GM23338 (cell line): ENCODE measurements at places on chromosomes 3 and 15. TPM values are rescaled to one million over a fixed set of nuclear protein-coding genes. Genes with fewer than 3 reads are reported as not detected.

Gene CHRNA5
- 19.6 and 26.2 TPM in 2 replicates for total RNA-seq

- H3K4me1 ChIP-seq = no peaks in the 10 kb centered on the region
- DNase-seq = peak; percentile 83
- H3K27me3 ChIP-seq = no peaks in the 10 kb centered on the region
- no peaks in the 10 kb centered on the region for H3K36me3 ChIP-seq
- H3K27ac ChIP-seq = no peak overlapping the region
- no peak overlapping the region for H3K4me3 ChIP-seq
Observed at GRCh38 chr15:77659350-77660321, 26.9 kb upstream of the LINGO1 start.

DNA sequence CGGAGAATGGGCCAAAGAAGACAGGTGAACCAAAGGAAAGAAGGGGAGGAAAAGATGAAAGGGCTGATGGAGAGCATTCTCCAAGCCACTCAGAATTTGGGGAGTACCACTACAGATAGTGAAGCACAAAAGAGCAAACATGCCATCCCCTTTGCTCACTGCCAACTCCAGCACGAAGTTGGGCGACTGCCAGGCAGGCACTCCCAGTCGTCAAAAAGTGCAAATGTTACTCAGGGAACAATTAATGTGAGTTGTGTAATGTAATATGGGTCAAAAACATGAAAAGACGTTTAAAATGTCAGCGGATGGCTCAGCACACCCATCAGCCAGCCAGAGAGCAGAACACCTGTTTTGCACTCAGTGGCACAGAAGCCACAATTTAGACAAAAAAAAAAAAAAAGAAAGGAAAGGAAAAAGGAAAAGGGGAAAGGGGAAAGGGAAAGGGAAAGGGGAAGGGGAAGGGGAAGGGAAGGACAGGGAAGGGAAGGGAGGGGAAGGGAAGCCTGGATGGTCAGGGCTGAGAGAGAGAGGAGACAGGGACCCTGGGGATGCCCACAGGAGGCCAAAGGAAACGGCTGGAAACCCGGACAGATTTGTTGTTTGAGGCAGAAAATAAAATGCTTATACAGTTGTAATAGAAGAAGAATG, 82.7 kb downstream of the COL8A1 start:
- no peak for DNase-seq
- H3K4me3 ChIP-seq = no peak overlapping the region
- H3K27me3 ChIP-seq = no peaks in the 10 kb centered on the region
- no peak overlapping the region for H3K27ac ChIP-seq
- H3K4me1 ChIP-seq = peaks cover 21% of the 10 kb centered on the region

Gene SAMMSON
- total RNA-seq = not detected in 2 replicates

DNA sequence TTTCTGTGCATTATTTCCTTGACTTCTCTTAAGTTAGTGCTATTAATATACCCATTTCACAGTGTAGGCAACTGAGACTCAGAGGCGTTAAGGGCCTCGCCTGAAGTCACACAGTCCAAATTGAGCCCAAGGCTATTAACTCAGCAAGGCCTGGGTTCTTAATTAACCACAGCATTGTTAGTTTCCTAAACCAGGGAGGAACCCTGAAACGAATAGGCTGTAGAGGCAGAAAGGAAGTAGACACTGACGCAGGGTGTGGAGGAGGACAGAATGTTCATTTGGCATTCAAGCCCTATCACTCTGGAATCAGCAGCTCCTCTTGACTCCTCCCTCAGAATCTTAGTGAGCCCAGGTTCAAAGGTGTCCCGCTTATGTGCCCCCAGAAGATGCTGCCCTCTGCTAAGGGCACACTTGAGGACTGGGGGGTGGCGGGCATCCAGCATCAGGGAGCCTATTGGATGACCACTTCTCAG, 13.9 kb downstream of the ARHGEF3 start:
- peaks cover 3% of the 10 kb centered on the region; the same call in 1 of the 2 replicates for H3K4me1 ChIP-seq
- no peak overlapping the region for H3K4me3 ChIP-seq
- DNase-seq = no peak
- H3K27ac ChIP-seq = no peak overlapping the region

DNA sequence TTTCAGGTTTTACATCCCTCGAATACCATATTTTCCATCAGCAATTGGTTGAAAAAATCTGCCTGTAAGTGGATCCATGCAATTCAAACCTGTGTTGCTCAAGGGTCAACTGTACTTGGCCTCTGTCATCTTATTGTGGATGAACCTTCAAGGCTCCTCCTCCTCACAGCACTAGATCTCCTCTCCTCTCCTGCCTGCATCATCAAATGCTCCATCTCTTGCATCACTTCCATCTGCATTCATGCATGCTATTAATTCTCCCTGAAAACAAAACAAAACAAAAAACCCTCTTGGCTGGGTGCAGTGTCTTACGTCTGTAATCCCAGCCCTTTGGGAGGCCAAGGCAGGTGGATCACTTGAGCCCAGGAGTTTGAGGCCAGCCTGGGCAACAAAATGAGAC, 10.1 kb downstream of the BCL2L10 start:
- no peak overlapping the region for H3K4me3 ChIP-seq
- no peak for DNase-seq
- H3K4me1 ChIP-seq = no peaks in the 10 kb centered on the region
- H3K27ac ChIP-seq = no peak overlapping the region
- no peaks in the 10 kb centered on the region for H3K36me3 ChIP-seq

Gene DOCK3
- 5.6 and 6.1 TPM in 2 replicates for total RNA-seq

GRCh38 chr3:31028766-31029165, 134.3 kb upstream of the GADL1 start:
- H3K27me3 ChIP-seq = no peaks in the 10 kb centered on the region
- H3K36me3 ChIP-seq = no peaks in the 10 kb centered on the region
- H3K27ac ChIP-seq = no peak overlapping the region
- no peak for DNase-seq

DNA sequence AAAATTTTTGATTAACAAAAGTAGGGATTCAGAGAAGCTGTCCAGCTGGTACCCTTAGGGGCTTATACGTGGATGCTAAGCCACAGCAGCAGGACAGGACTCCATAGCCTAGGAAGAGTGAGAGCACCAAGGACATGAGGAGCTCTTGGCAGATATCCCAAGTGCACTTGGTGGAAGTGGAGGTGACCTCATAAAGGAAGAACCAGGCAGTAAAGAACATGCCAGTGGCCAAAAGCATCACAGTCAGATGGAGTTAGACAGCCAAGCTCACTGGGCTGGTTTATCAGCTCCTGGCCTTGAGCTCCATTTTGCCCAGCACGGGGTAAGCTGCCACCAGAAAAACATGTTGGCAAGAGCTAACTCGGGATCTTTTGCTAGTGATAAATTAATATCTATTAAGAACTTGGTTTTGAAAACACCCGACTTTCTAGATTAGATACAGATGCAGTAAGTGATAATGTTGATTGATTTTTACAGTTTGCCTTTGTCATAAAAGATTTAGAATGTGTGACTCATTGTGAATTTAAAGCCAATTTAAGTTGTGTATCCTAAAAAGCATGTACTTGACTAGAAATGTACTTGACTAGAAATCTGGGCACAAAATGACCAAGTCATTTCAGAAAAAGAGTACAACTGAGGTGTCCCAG, 108.0 kb downstream of the CMSS1 start:
- H3K27me3 ChIP-seq = no peaks in the 10 kb centered on the region
- H3K4me3 ChIP-seq = no peak overlapping the region
- H3K27ac ChIP-seq = no peak overlapping the region
- DNase-seq = no peak
- no peaks in the 10 kb centered on the region for H3K36me3 ChIP-seq
- H3K4me1 ChIP-seq = peaks cover 59% of the 10 kb centered on the region

Gene ARHGEF26
- 16.9 and 17.3 TPM in 2 replicates for total RNA-seq

- H3K4me3 ChIP-seq = no peak overlapping the region
- no peaks in the 10 kb centered on the region for H3K4me1 ChIP-seq
- DNase-seq = peak; percentile 39
- no peaks in the 10 kb centered on the region for H3K27me3 ChIP-seq
Observed at GRCh38 chr3:193564012-193564411, 9.3 kb upstream of the ATP13A4 start.

DNA sequence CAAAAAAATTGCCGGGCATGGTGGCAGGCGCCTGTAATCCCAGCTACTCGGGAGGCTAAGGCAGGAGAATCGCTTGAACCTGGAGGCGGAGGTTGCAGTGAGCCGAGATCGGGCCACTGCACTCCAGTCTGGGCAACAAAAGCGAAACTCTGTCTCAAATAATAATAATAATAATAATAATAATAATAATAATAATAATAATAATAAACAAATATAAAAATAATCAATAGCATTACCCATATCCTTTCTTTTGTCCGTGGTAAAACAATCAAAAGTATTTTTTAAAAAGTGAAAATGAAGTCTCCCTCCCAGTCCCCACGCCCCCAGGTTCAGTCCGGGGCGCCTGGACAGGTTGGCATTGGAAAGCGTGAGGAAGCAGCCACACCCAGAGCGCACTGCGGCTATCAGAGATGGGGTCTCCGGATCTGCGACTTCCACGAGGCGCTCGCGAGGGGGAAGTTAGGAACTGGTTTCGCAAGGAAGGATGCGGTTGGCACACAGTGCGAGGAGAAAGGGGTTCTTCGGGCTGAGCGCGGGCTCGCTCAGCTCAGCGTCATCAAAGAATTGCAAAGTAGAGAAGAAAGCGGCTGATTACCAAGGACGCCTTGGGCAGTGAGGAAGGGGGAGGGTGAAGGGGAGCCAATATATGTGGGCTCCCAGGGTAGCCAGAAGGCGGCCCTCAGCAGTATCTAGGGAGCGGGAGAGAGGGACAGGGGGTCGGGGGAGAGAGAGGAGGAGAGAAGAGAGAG, 69.5 kb upstream of the EPHB3 start:
- no peaks in the 10 kb centered on the region for H3K36me3 ChIP-seq
- H3K27me3 ChIP-seq = peaks cover 62% of the 10 kb centered on the region
- H3K27ac ChIP-seq = no peak overlapping the region
- peaks cover 11% of the 10 kb centered on the region; the same call in 1 of the 2 replicates for H3K4me1 ChIP-seq
- peak; percentile 67 for DNase-seq
- H3K4me3 ChIP-seq = peak overlapping the region; percentile 71

DNA sequence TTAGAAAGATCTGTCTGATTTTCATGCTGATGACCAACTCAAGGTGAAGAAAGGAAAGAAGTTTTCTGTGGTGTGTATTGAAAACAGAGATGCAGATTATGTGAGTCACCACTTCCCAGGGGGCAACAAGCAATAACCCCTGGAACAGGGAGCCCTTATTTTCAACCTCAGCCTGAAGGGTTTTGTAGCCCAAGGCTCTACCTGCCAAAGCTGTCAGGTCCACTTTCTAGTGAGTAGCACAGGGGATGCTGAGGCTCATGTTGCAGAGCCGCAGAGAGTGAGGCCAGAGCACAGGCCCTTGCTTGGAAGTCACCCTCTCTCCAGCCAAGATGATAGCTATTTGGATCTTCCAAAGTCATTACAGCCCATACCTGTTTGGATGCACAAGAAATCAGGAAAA, 152.2 kb upstream of the SLC24A5 start:
- H3K27ac ChIP-seq = no peak overlapping the region
- no peak for DNase-seq
- H3K27me3 ChIP-seq = no peaks in the 10 kb centered on the region
- H3K4me3 ChIP-seq = no peak overlapping the region

Gene CFAP100
- 0.07 TPM in 1 of 2 replicates, not detected in the other for total RNA-seq

DNA sequence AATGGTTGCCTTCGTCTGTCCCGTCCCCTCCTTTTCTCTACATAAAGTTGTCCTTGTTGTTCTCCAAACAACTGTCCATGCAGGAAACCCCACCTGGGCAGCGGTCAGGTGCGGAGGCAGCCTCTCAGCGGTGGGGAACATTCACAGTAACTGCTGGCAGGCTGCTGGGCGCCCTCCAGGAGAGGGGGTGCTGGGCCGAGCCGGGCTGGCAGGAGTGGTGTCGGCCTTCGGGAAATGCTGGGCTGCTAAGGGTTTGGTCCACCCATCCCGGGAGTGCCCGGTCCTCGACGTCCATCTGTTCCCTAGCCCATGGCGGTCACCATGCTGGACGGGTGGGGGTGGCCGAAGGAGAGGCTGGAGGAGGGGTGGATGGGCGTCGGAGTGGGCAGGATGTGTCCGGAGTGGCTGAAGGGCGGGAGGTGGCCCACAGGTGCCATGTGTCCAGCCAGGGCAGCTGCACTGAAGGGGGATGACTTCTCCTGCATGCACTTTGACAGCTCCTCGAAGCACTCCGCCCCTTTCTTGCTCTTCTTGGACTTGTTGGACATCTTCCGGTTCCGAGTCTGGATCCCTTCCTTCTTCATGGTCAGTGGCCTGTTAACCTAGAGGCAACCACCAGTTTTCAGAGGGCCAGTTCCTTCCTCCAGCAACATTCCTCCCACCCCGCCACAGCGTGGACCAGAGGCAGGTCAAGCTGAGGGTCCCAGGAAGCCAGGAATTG, 12.1 kb downstream of the GATA2 start:
- H3K27me3 ChIP-seq = peaks cover 100% of the 10 kb centered on the region
- no peak overlapping the region for H3K4me3 ChIP-seq
- no peaks in the 10 kb centered on the region for H3K36me3 ChIP-seq
- DNase-seq = no peak
- no peak overlapping the region for H3K27ac ChIP-seq
- H3K4me1 ChIP-seq = peaks cover 46% of the 10 kb centered on the region

GRCh38 chr15:70271422-70272088, 173.8 kb upstream of the TLE3 start:
- H3K36me3 ChIP-seq = no peaks in the 10 kb centered on the region
- H3K4me1 ChIP-seq = no peaks in the 10 kb centered on the region
- H3K27me3 ChIP-seq = no peaks in the 10 kb centered on the region
- H3K4me3 ChIP-seq = no peak overlapping the region
- no peak overlapping the region for H3K27ac ChIP-seq
- no peak for DNase-seq

- no peaks in the 10 kb centered on the region for H3K4me1 ChIP-seq
- no peaks in the 10 kb centered on the region for H3K27me3 ChIP-seq
- no peak for DNase-seq
- H3K27ac ChIP-seq = no peak overlapping the region
- no peaks in the 10 kb centered on the region for H3K36me3 ChIP-seq
Observed at GRCh38 chr3:99315896-99316295, 322.5 kb upstream of the COL8A1 start.

GRCh38 chr3:12372741-12373280, 83.9 kb downstream of the PPARG start:
- H3K27me3 ChIP-seq = no peaks in the 10 kb centered on the region
- H3K4me1 ChIP-seq = peaks cover 2% of the 10 kb centered on the region; the same call in 1 of the 2 replicates
- no peak overlapping the region for H3K4me3 ChIP-seq
- DNase-seq = no peak
- H3K27ac ChIP-seq = no peak overlapping the region
- no peaks in the 10 kb centered on the region for H3K36me3 ChIP-seq

- H3K36me3 ChIP-seq = no peaks in the 10 kb centered on the region
- DNase-seq = no peak
- no peak overlapping the region for H3K27ac ChIP-seq
- H3K4me1 ChIP-seq = peaks cover 13% of the 10 kb centered on the region
- H3K4me3 ChIP-seq = no peak overlapping the region
Observed at GRCh38 chr3:187522890-187523289, 147.3 kb downstream of the SST start.

Gene CTXN2
- total RNA-seq = not detected in 2 replicates

DNA sequence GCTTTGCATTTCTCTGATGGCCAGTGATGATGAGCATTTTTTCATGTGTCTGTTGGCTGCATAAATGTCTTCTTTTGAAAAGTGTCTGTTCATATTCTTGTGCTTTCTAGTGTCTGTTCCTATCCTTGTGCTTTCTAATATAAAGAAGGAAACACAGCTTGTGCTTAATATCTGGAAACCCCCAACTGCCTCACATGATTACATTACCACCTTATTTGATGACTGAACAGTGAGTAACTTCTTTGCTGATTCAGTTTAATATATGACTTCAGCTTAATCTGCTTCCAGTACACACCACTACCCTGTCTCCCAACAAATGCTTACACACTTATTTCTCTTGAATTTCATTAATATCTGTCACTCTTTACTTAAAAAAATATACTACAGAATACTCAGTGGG, 835.1 kb downstream of the EDEM1 start:
- peaks cover 5% of the 10 kb centered on the region; the same call in 1 of the 2 replicates for H3K36me3 ChIP-seq
- H3K27ac ChIP-seq = no peak overlapping the region
- no peaks in the 10 kb centered on the region for H3K4me1 ChIP-seq
- DNase-seq = no peak
- H3K4me3 ChIP-seq = no peak overlapping the region

Gene CATSPER2
- total RNA-seq = 1.1 and 4.4 TPM in 2 replicates
